Stimulated activated CD8-positive, alpha-beta memory T cell treated with anti-CD3 and anti-CD28 coated beads, Interleukin-15, amount 100 ng/mL, for 4 hours (primary cell): ENCODE measurements at places on chromosomes 2 and 18.

DNA sequence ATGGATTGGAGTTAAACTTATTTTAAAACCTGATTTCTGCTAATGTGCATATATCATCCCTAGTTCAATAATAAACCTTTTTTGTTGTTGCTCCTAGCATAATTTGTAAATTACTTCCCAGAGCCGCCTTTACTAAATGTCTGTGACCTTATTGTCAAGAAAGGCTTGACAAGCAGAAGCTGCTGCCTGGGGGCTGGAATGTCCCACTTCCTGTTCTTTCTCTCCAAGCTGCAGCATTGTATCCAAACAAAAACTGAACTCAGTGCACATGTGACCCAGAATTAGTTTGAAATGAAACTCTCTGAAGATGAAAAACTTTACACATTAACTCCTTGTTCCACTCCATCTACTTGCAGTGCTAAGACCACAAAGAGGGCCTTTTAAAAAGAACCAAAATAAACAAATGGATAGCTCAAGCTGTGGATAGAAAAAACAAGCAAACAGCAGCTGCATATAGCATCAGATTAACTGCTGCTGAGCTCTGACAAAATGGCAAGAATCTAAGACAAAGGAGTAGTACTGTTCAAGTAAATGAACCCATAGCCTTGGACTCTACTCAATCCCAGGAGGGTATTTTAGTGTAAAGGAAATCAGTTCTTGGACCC is 99.8 kb upstream of the NEUROD1 start:
- DNase-seq: no peak

GRCh38 chr2:142290931-142291330 is 160.1 kb upstream of the LRP1B start:
- no peak for DNase-seq

DNA sequence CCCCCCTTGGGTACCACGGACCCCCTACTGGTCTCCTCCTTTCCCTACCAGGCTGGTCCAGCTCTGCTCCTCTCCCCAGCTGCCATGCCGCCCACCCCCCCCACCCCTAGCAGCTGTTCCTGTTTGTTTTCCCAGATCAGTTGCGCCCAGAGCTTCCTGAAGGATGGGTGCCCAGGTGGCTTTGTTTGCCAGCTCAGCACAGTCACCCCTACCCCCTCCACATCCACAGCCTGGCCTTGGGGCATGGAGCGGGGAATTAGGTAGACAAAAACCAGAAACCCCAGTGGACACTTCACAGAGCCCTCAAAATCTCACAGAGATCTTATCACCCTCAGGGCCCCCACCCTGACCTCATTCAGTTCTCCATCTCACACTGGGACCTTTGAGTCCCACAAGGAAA is 3.7 kb upstream of the CRYBA2 start:
- no peak for DNase-seq

DNA sequence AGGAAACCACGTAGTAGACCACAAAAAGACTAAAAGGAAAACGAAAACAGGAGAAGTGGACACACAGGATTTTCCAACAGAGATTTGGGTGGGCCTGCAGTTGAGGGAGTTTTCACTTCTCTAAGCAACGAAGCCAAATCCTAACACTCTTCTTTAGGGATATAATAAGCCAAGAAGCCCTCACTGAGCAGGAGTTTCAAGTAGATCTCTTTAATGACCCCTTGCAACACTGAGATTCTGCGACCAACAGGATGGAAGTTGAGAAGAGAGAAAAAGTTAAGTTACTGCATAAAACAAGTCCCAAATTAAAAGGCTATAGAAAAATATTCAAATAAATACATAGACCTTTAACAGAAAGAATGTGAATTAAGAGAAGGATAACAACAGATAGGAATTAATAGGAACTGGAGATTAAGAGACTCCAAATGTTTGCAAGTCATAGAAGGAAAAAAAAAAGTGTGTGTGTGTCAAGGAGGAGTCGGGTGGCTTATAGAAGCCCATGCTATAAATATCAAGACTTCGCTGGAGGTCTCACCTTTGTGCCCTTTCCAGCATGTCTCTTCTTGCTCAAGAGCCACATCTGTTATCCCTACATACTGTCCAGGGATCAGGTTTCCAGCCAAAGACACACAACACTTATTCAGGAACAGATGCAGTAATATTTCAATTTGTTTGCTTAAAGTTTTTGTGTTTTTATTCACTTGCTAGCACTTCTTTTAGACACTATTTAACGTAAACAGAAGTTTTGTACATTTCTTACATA is 69.4 kb upstream of the ARHGAP28 start:
- no peak for DNase-seq

- no peak for DNase-seq
Measured at GRCh38 chr2:10161206-10161931, 38.8 kb downstream of the RRM2 start.

- no peak for DNase-seq
Measured at GRCh38 chr2:241728627-241729026, 5.8 kb upstream of the D2HGDH start.

GRCh38 chr2:70519453-70519852 is 34.2 kb downstream of the TGFA start:
- DNase-seq: no peak

DNA sequence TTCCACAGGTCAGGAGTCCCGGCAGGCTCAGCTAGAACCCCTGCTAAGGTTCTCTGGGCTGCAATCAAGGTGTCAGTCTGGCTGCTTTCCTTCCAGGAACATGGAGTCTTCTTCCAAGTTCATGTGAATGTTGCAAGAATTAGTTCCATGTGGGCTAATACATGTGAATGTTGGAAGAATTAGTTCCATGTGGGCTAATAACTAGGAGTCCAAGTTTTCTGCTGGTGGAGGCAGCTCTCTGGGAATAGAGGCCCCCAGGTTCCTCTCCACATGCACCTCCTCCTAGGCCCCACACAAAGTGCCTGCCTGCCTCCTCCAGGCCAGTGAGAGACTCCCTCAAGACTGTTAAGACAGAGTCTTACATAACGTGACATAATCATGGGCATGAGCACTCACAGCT is 140.8 kb upstream of the SLC35G4 start:
- DNase-seq: no peak

DNA sequence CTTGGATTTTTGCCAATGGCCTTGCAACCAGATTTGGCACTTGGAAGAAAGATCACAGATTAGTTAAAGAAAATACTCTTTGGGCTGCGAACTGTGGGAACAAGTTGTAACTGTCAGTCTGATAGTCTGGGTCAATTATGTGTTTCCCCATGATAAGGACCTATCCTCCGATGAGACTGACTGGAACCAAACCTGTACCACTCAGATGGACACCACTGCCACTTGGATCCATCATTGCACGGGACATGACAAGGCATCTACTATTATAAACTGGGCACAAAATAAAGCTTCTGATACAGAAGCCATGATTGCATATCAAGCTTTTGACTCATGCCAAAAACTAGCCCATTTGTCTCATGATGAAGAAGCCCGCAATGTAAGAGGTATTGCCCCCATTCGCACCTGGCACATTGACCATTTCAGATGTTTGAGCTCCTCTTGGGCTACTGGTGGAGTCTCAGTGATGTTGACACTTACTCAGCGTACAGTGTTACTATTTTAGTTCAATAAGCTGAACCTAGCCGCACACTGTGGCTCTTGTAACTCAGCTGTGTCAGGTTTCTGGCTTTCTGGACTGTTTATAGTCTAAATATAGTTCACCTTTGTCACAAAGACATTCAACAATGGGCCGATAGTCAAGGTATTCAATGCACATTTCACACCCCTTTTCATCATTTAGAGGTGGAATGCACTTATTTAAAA is 179.8 kb upstream of the RBBP8 start:
- no peak for DNase-seq

DNA sequence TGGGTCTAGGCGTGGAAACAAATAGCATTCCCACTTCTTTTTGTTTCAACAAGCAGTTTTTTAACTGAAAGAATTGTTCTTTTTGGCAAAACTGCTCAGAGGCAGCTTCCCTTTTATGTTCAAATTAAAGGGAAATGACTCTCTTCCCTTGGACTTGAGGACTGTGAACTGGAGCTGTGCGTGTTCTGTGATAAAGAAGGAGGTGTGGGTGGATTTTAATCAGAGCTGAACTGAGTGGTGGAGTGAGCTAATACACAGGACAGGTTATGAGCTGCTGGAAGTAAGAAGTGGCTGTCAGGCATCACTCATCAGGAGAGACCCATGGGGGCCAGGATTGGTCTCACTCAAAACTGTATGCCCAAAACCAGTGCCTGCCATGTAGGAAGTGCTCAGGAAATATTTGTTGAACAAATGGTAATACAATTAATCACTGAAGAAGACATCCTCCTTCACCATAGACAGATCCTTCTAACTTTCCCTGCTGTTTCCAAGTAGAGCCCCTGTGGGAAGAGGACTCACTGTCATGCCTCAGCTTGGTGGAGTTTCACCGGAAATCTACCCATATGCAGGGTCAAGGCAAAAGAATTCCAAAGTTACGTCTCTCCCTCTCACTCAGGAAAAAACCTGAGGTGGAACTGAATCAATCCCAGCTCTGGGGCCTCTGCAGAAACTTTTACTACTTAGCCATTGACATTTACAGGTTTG is 55.9 kb downstream of the FEZ2 start:
- DNase-seq: no peak

GRCh38 chr2:96906729-96907114 is 36.8 kb upstream of the SEMA4C start:
- no peak for DNase-seq

DNA sequence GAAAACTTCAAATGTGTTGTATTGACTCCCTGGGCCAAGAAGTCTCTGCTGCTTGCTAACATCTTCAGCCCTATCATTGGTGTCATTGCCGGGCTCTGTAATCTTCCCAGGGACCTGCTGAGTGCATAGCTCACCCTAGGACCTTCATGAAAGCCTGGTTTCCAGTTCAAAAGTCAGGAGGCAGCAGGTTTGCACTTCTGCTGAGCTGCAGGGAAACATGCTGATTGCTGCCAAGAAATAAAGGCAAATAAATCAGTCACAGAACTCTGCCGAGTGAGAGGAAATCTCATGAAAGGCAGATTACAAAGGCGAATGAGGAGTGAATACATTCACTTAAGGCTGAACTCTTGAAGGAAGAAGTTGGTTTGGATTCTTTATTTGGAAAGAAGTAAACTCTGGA is 1947.6 kb upstream of the CELF4 start:
- no peak for DNase-seq

DNA sequence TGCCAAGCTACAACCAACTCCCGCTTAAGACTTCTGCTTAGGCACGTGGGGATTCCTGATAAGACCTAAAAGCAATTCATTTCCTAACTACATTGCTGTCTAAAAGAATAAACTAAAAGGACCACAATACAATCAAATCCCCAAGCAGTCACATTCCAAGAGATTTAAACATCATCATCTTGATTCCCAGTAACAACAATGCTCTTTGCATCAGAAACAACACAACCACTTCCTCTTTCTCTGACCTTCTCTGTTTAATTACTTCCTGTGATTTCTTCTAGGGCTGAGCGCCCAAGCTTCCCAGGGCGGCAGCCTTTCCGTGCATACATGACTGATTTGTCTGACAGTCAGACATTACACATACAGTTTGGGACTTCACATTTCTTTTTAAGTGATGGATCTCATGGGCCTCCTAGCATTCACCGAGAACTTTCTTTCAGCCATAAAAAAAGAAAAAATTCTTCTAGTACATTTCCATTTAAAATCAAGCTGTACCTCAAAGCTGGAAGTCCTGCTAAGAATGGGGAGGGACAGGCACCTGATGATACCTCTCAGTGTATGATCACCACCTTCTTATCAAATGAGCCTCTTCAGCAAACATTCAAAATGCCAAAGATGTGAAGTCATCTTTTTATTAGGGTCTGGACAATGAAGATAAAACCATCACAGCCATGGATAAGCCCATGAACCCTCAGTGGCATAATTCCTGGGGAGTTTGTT is 11.5 kb downstream of the SPRED2 start:
- no peak for DNase-seq

DNA sequence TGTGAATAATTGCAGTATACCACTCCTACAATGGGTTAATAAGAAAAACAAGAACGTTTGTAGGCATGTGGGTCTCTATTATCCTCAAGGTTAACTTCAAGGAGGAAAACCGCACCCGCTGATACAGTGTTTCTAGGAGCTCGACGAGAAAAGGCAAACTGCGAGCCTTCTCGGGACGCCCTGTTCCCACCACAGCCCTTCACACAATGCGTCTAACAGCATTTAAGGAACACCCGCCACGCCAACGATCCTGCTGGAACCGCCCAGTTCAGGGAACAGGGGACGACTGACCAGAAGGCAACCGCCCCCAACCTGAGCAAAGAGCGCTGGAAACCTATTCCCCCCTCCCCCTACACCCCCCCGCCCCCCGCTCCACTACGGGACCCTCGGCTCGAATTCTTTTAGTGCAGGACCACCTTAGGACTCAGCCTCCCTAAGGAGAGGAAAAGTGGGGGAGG is 710 bp upstream of the TMSB10 start:
- no peak for DNase-seq

- DNase-seq: no peak
Measured at GRCh38 chr18:51135795-51136194, 61.7 kb downstream of the MEX3C start.

DNA sequence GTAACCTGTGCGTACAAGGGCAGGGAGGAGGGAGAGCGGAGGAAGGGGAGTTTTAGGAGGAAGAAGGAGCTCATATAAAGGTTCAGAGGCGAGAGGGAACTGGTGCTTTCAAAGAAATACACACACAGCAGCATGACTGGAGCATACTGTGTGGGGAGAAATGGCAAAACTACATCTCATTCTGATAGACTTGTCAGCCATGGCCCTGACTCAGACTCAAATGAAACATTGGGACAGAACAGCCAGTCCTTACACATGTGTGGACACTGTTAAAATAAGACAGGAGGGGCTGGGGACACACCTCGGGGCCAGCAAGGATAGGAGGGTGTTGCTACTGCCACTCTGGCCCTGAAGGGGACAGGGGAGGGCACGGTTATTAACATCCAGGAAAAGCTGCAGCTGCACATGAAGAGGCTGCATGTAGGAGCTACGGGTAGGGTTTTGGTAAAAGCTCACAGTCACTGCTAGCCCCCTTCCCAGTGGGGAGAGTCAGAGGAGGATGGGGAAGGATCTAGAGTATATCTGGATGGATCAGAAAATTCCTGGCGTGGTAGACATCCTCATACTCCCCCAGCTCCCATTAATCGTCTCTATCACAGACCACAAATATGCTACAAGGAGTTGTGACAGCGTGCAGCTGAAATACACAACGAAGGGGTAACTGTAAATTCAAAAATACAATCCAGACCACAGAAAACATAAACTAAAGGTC is 110.5 kb downstream of the GATA6 start:
- no peak for DNase-seq

- no peak for DNase-seq
Measured at GRCh38 chr2:38360177-38360576, 16.9 kb downstream of the ATL2 start.

- no peak for DNase-seq
Measured at GRCh38 chr2:129891341-129892320, 87.8 kb upstream of the RAB6C start.

DNA sequence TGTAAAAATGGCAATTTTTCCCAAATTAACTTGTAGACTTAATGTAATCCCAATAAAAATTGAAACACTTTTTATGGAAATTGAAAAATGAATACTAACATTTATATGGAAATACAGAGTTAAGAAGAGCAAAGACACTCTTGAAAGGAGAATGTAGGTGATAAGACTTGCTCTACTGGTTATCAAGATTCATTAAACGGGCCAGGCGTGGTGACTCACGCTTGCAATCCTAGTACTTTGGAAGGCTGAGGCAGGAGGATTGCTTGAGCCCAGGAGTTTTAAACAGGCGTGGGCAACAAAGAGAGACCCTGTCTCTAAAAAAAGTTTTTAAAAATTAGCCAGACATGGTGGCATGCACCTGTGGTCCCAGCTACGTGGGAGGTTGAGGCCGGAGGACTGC is 29.5 kb upstream of the ZNF396 start:
- no peak for DNase-seq
